Activated CD8-positive, alpha-beta T cell treated with anti-CD3 and anti-CD28 coated beads for 36 hours (primary cell): ENCODE measurements at places on chromosomes 11 and 22. TPM values are rescaled to one million over a fixed set of nuclear protein-coding genes. Genes with fewer than 3 reads are reported as not detected.

DNA sequence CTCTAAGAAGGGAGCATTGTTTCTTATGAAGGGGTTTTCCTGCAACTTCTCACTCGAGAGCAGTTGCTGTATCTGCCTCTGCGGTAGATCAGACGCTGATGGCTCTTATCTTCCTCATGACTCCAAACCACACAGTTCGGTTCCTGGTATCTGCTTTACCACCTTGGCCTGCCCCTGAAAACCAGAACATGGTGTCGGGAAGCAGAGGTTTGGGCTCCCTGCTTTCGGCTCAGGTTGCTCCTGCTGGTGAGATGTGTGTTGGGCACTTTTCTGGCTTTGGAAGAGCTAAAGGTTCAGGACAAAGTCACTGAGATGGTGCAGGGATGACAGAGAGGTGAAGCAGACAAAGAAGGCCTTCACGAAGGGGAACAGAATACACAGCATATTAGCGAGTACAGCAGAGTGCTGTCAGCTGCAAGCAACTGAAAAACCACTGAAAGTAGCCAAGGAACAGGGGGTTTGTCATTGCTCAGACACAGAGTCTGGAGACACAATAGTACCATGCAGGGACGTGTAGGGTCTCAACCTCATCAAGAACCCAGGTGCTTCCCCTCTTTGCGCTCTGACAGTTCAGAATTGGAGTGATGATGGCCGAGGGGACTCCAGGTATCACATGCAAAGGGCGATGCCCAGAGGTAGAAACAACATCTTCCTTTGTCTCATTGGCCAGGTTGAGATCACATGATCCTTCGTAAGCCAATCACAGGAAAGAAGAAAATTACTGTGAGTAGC lies 11.9 kb upstream of the CSF2RB start:
- peak overlapping the region; percentile 19 for H3K27ac ChIP-seq
- no peaks in the 10 kb centered on the region for H3K36me3 ChIP-seq
- peaks cover 22% of the 10 kb centered on the region for H3K27me3 ChIP-seq
- H3K4me1 ChIP-seq: no peaks in the 10 kb centered on the region
- peak; percentile 12 for DNase-seq
- H3K4me3 ChIP-seq: no peak overlapping the region

DNA sequence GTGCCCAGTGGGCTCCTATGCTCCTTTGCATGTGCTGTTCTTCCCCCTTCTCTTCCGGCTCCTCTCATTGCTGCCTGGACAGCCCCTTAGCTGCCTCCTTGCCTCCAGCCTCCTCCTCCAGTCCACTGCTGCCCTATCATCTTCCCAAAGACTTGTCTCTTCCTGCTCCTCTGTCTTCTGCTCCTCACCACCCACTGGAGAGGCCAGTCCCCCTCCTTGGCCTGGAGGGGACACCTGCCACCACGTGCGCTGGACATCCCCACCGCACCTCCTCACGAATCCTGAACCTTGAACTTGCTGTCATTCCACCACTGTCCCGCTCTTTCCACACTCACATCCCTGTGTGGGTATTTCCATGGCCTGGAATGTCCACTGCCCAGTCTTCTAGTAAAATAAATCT lies 49.8 kb downstream of the MICAL2 start:
- no peak overlapping the region for H3K4me3 ChIP-seq
- no peaks in the 10 kb centered on the region for H3K27me3 ChIP-seq
- H3K27ac ChIP-seq: peak overlapping the region; percentile 52
- DNase-seq: no peak

- no peak for DNase-seq
- peaks cover 4% of the 10 kb centered on the region for H3K27me3 ChIP-seq
- no peak overlapping the region for H3K4me3 ChIP-seq
- no peak overlapping the region for H3K27ac ChIP-seq
Measured at GRCh38 chr11:36296884-36297543, 926 bp downstream of the PRR5L start.

DNA sequence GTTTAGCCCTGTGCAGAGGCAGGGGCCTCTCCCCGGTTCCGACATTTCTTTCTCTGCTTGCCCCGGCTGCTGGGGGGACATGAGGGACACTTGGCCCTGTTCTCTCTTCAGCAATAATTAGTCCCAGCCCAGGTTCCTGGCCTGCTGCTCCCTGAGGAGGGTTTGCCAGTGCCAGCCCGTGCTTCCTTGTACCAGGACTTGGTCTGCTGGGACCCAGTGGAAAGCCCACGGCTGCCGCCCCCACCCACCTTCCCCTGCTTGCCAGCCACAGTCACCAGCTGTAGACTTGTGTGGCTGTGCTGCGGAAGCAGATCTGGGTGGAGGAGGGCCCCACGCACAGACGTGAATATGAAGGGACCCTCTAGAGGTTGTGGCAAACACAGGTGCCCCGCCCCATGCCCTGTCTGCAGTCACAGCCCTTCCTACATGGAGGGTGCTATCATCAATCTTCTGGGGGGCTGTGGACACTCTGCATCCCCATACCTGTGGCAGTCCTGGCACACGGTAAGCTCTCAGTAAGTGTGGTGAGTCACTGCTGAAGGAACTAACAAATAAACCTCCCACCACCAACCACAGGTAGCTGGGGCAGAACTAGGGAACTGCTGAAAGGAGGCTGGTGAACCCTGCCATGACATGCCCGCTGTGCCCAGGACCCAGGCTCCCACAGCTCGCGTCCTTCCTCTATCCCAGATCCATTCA lies 949 bp downstream of the TP53AIP1 start:
- H3K4me1 ChIP-seq: no peaks in the 10 kb centered on the region
- no peaks in the 10 kb centered on the region for H3K27me3 ChIP-seq
- H3K27ac ChIP-seq: no peak overlapping the region
- no peaks in the 10 kb centered on the region for H3K36me3 ChIP-seq
- DNase-seq: no peak
- H3K4me3 ChIP-seq: no peak overlapping the region

GRCh38 chr11:107999759-108000455 lies 8.8 kb upstream of the CUL5 start:
- H3K36me3 ChIP-seq: no peaks in the 10 kb centered on the region
- H3K4me3 ChIP-seq: no peak overlapping the region
- DNase-seq: peak; percentile 56
- no peaks in the 10 kb centered on the region for H3K4me1 ChIP-seq
- no peak overlapping the region for H3K27ac ChIP-seq

- no peaks in the 10 kb centered on the region for H3K27me3 ChIP-seq
- no peak overlapping the region for H3K4me3 ChIP-seq
- H3K27ac ChIP-seq: no peak overlapping the region
Measured at GRCh38 chr11:118842369-118842768, 41.3 kb upstream of the CXCR5 start.

MIAT gene
- 11.9 TPM for total RNA-seq

DNA sequence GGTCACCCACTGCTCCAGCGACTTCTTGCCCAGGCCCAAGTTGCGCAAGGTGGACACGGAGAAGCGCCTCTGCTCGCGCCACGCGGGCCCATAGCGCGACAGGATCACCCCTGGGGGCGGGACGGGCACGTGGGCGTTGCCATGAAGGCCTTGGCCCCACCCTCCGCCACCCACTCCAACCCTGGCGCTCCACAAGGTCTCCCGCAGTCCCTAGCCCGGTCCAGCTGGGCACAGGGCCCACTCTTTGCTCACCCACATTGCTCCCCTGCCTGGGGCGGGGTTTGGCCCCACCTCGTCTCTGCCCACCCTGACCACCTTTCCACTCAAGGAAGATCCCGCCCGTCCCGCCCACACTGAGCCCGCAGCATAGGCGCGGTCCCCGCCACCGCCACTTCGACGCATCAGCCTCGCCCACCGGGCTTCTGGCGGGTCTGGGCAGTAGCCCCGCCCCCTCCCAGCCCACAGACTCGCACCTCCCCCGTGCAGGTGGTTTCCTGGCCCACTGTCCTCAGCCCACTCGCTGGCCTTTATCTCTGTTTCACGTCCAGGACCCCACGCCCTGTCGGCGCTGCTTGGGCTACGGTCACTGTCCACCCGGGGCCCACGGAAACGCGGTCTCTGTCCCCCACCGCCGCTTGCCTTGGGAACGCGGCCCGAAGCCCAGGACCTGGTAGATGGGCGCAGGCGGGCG lies 12.3 kb upstream of the CYP2D6 start:
- H3K36me3 ChIP-seq: peaks cover 9% of the 10 kb centered on the region
- no peaks in the 10 kb centered on the region for H3K27me3 ChIP-seq
